Heart right ventricle (tissue), 16 donors: ENCODE measurements at places on chromosomes 1 and 21. TPM values are rescaled to one million over a fixed set of nuclear protein-coding genes. Genes with fewer than 3 reads are reported as not detected.

Gene TBX19
- 0.25 TPM for polyA plus RNA-seq

GRCh38 chr1:6635910-6636760 is 11.5 kb downstream of the THAP3 start:
- no peak for DNase-seq

Gene C1orf174
- 12.1 TPM for polyA plus RNA-seq

- DNase-seq, result no peak
Observed at GRCh38 chr1:14835725-14836124, 237.2 kb downstream of the KAZN start.

- DNase-seq, result no peak
Observed at GRCh38 chr1:67771152-67771551, 62.1 kb downstream of the GNG12 start.

Gene THEM5
- not detected for polyA plus RNA-seq

Gene GJB4
- polyA plus RNA-seq, result not detected
